Amniotic epithelial cell (primary cell): ENCODE measurements at places on chromosomes 16 and 17.

GRCh38 chr17:31068291-31068690 lies 26.5 kb upstream of the NF1 start:
- DNase-seq = no peak

GRCh38 chr17:57895382-57896060 lies 45.7 kb upstream of the MRPS23 start:
- no peak for DNase-seq

GRCh38 chr16:68397710-68398201 lies 50.6 kb downstream of the SMPD3 start:
- no peak for DNase-seq

DNA sequence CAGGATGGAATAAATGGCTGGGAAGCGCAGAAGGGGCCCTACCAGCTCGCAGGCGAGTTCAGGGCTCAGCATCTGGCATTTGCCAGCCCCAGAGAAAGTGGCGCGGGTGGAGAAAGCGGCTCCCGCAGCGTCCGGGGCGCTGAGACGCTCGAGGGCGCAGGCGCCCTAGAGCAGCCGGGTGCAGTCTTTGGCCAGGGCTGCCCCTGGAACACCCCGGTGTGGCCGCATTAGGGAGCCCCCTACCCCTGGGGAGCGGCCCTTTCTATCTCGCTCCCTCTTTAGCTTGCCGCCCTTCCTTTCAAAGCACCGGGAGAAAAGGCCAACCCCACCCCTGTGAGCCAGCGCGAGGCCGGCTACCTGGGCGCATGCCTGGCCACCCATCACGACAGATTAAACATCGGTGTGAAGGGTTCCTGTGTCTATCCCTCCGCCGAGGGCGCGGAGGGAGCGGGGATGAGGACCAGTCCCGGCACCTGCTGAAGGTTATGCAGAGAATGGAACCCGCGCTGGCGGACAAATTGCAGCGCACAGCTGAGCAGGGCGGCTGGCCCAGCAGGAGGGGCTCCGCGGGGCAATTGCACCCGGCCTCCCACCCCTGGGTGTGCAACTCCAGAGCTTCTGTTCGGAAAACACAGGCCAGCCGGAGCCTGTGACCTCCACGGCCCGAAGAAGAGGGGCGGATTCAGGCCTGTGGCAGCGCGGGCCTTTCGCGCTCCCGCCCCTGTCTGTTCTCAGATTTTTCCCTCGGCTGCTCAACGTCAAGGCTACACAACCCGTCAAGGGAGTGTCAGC lies 15.6 kb upstream of the FOXF1 start:
- DNase-seq = no peak

DNA sequence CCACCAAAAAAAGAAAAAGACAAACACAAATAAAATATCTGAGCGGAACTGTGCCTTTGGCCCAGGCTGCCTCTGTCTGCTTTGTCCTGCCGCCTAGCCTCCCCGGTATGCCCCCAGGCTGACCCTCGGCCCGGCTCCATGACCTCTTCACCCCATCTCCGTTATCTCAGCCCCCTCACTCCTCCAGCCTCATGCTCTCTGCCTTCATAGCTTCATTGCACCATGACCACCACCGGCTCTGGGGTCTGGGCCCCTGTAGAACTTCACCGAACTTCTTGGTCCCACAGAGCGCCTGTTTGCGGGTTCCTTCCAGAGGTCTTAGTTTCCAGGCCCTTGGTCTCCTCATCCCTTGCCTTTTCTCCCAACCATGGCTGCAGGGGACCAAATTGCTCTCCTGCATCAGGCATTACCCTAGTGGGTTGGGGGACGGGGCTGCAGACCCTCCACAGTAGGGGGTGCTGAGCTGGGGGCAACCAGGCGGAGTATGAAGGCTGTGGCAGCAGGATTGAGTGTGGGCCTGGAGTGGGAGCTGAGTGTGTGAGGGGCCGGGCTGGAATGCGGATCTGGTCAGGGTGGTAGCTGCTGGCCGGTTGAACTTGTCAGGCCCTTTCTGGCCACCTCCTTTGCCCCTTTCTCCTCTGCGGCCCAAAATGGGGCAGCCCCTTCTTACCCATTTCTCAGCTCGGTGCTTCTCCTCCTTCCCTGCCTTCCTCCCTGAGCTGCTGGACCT lies 6.9 kb downstream of the HIRIP3 start:
- DNase-seq = no peak

GRCh38 chr16:48300391-48300856 lies 53.1 kb upstream of the ABCC11 start:
- peak; percentile 62 for DNase-seq
